Brain microvascular endothelial cell (primary cell): ENCODE measurements at places on chromosomes 5 and 9.

DNA sequence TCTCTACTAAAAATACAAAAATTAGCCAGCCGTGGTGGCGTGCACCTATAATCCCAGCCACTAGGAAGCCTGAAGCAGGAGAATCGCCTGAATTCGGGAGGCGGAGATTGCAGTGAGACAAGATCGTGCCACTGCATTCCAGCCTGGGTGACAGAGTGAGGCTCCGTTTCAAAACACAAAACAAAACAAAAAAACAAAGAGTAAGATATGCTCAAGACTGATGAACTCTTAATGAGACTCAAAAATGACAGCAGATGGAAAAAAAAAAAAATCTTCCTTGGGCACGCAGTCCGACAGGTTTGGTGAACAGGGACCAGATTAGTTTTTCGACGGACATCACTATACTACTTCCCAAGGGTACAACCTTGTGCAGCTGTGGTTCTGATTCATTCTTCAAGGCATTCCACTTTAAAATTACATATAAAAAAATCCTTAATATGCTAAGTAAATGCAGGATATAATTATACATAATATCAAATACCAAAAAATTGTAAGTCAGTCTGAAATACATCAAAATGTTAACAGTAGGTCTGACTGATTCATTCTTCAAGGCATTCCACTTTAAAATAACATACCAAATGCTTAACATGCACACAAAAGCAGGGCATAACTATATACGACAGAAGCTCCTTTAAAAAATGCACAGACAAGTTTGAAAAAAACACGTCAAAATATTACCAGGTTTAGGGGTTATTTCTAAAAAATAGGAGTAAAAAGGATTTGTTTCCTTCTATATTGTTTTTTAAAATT is 12.3 kb downstream of the PSIP1 start:
- no peak for DNase-seq

DNA sequence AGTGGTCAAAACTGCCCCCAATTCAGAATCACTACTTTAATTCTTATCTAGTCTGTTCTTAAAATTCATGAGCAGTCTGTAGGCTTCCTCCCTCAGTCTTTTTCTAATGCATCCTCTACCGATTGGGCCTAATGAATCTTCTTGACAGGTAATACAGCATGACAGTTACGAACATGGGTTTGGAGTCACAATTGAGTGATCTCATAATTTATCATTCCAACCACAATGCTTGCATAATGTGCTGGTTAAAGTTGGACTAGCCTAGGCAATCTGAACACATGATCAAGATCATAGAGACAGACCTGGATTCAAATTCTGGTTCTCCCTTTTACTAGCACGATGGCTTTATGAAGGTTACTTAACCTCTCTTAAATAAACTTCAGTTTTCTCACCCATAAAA is 33.1 kb upstream of the SETD9 start:
- no peak for DNase-seq

- no peak for DNase-seq
Measured at GRCh38 chr5:156469636-156470035, 142.7 kb downstream of the SGCD start.

GRCh38 chr5:32628049-32628844 is 42.9 kb downstream of the SUB1 start:
- DNase-seq: no peak

- DNase-seq: peak; percentile 48
Measured at GRCh38 chr5:113378959-113379541, 55.7 kb downstream of the TSSK1B start.

DNA sequence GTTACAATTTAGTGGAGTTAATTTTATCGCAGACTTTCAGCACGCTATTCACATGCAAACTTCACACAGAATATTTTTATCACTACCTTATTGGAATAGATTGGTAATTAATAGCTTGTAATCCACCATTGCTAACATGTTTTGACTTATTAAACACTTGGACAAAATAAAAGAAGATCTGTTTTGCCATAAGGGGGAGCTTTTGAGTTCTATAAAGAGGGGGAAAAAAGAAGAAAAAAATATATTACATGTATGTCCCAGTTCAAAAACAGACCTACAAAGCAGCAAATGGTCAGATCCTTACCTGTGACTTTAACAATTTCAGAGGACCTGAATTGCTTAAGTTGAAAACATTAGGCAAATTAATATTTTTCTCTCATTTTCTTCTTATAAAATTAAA is 1.2 kb upstream of the PAPPA start:
- DNase-seq: no peak

GRCh38 chr9:131334629-131335367 is 45.3 kb downstream of the PLPP7 start:
- no peak for DNase-seq
